ENCODE measurements at places on chromosomes 7 and 10.

DNA sequence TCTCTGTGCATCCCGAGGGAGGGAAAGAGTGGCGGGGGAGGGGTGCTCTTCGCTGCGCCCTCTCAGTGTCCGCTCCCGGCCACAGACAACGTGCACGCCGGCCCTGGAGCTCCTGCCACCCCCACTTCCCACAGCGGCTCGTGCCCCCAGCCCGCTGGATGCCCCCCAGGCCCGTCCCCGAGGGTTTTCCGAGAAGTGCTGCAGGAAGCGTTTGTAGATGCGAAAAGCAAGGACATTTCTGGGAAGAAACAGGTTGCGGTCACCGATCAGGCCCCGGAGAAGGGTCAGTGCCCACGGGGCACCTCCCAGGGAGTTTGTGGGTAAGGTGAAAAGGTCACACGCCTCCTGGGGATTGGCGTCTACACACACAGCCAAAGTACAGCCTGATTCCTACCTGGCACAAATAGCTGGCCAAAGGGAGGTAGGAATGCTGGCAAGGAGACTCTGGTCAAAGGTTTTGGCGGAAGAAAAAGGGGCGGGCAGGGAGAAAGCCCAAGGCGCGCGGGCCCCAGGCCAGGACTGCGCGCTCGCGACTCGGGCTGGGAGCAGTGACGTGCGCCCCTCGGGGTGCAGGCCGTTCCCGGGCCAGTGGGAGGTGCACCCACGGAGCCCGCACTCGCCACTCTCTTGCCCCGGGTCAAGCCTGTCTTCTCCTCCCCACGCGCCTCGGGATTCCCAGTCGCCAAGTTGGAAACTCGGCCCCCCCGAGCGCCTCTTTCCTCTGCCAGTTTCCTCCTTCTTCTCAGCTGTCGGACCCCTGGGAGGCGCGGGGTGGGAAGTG lies 1.5 kb upstream of the NRP1 start:
- no peak for DNase-seq

DNA sequence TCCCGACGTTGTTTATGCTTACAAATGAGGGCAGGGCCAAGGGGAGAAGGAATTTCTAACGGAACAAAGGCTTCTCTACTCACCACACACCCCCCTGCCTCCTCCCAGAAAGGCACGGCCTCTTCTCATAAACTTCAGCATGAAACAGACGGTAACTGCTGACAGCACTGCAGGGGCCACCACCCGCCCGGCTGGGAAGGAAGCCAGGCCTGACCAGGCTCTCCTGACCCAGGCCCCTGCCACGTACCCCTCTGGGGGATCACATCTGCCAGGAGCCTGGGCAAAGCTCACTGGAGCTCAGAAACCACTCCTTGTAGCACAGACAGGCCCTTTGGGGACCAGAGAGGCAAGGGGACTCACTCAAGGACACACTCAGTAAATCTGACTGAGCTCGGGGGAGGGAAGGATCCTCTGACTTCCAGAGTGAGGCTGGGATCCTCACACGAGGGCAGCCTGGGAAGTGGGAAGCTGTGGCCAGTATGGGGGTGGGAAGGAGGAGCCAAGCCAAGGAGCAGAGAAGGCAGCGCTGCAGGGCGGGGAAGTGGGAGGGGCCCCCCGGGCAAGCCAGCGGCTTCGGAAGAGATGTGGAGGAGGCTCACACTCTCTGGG lies 46.1 kb downstream of the ZCCHC24 start:
- DNase-seq: no peak

DNA sequence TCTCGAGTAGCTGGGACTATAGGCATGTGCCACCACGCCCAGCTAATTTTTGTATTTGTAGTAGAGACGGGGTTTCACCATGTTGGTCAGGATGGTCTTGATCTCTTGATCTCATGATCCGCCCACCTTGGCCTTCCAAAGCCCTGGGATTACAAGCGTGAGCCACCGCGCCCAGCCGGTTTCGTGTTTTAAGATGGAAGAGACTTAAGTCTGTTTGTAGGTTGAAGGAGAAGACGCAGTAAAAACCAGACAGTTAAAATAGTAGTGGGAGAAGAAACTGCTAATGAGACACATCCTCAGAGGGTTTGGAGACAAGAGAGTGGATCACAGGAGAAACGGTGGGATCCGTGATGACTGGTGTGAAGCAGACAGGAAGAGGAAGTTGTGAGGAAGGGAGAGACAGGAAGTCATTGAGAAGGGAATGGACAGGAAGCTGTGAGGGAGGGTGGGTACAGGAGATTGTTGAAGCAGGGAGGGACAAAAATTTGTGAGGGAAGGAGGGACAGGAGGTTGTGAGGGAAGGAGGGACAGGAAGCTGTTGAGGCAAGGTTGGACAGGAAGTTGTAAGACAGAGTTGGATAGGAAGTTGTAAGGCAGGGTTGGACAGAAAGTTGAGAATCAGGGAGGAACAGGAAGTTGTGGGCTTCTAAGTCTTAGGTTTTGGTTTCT lies 115.5 kb downstream of the WDFY4 start:
- no peak for DNase-seq

DNA sequence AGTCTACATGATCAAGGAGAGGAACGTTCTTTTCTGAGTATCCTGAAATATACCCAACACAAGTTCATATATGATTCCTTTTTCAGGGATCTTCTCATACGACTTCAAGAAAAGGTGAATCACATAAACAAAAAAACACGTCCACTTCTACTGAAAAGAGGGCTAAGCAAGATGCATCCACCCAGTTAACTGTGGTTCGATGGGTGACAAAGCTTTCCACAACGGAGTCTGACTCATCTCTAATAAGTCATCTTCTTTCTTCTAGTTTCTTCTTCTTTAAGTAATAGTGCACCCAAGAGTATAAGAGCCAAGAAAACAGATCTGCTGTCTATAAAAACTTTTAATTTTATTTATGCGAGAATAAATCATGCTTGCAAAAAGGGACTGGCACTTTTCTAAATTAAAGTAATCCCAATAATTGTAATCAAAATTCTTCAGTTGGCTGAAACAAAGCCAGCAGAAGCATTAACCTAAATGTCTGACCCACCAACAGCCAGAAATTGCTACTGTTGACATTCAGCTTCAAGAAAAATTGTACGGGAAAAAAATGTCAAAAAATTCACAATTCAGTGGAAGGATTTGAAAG lies 146.9 kb upstream of the ANK3 start:
- DNase-seq: no peak

DNA sequence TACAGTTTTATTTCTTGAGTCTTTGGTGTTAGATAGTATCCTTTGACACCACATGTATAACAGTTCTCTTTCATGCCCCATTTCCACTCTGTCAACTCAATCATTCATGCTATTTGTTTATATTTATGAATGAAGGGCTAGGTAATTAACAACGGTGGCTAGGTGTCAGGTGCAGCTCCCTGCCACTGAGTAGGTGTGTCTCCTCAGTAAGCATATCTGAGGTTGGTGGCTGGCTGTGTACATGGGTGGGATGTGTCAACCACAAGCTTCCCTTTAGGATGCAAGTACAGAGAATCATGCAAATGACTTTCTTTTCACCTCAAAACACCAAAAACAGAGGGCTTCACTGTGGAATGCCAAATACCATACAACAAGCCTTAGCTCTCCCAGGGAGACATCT lies 83.4 kb downstream of the ZNF365 start:
- DNase-seq: no peak

DNA sequence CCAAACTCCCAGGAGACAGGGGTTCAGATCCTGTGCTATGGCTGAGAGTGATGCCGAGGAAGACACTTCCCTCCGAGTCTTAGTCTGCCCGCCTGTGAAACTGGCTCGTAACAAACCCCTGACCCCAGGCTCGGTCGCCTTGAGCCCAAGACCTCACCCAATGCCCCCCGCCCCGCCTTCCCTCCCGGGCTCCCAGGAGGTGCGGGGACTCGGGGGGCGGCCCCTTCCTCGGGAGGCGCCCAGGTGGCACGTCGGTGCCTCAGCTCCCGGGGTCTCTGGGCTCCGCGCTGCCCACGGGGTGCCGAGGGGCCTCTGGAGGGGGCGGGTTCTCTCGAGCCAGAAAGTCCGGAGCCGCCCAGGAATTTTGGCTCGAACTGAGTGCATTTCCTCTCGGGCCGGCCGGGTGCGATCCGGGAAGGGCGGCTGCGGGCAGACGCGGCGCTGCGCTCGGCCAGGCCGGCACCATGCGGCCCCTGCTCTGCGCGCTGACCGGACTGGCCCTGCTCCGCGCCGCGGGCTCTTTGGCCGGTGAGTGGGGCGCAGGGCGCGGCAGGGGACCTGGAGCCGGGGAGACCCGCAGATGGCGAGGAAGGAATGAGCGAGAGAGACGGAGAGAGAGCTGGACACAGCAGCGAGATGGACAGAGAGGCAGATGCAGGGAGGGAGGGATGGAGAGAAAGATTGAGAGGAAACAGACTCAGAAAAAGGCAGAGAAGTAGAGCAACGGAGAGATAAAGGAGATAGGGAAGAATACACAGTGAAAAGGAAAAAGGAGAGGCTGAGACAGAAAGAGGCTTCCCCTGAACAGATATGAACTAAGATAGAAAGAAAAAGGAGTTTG lies at the start of gene PLAC9:
TSS of gene PLAC9 (plus strand) at position 432 of the 841 bp plus-strand sequence. CDS start at position 465, 33 bp downstream.
- no peak for DNase-seq

DNA sequence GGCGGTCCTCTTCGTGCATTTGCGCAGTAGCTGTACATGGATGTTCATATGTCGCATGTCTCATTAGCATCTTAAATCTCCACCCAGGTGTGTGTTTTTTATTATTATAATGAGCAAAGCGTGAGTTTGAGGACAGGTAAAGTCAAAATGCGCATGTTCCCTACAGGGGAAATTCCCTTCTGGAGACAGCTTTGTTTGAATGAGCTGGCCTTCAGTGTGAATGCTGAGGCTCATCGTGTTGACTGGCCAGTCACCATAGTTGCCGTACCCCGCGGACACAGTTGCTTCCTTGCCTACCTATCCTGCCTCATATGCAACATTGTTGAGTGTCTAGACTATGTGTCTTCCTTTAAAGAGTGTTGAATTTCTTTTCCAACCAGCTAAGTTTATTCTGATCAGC lies 13.6 kb downstream of the LYZL1 start:
- DNase-seq: no peak

GRCh38 chr7:115911465-115911864 lies 119.1 kb downstream of the TFEC start:
- no peak for DNase-seq

- DNase-seq: no peak
Observed at GRCh38 chr7:7098280-7098818, 84.0 kb upstream of the C1GALT1 start.

- DNase-seq: no peak
Observed at GRCh38 chr10:79193694-79194382, 125.1 kb downstream of the ZMIZ1 start.

- DNase-seq: no peak
Observed at GRCh38 chr7:138396251-138397070, 63.6 kb upstream of the TRIM24 start.

- no peak for DNase-seq
Observed at GRCh38 chr10:43115881-43116595, 22.2 kb upstream of the CSGALNACT2 start.

DNA sequence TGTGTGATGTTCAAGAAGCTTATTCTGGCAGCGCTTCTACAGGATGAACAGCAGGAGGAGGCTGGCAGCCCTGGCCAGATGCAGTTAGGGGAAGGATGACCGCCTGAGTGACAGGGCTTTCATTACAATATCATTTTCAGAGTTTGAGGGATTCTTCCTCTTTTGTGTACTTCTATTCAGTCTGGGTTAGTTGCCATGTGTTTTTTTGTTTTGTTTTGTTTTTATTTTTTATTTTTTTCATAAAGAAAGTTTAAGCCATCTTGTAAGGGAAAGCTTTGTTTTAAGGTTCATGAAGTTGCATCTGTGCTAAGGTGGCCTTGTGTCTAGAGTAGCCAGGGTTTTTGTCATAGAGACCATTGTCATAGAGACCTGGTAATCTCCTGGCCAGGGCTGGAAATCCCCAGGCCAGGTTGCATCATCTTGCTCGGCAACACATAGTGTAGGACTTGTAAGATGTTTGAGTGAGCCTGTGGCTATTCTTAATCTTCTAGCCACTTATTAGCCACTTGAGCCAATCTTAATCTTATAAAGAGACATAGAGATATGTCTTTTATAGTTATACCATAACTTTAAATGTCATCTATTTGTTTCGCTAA lies 230.5 kb upstream of the TMEM229A start:
- DNase-seq: no peak

- no peak for DNase-seq
Observed at GRCh38 chr10:133160826-133161471, 930 bp downstream of the KNDC1 start.

DNA sequence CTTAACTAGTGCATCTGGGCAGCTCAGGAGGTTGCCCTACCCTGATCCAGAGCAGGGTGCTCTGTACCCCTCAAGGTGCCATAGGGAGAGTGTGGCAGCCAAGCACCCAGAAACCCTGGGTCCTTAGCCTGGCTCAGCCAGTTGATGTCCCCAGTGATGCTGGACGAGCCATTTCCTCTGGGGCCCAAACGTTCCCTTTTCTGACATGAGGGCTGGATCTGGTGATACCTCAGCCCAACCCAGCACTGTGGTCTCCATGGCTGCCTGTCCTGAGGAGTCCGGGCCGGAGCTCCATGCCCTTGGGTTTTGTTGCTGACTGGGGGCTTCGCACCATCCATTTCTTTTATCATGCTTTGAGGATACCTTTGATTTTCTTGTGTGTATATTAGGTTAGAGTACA lies 87.9 kb upstream of the IKZF1 start:
- no peak for DNase-seq

DNA sequence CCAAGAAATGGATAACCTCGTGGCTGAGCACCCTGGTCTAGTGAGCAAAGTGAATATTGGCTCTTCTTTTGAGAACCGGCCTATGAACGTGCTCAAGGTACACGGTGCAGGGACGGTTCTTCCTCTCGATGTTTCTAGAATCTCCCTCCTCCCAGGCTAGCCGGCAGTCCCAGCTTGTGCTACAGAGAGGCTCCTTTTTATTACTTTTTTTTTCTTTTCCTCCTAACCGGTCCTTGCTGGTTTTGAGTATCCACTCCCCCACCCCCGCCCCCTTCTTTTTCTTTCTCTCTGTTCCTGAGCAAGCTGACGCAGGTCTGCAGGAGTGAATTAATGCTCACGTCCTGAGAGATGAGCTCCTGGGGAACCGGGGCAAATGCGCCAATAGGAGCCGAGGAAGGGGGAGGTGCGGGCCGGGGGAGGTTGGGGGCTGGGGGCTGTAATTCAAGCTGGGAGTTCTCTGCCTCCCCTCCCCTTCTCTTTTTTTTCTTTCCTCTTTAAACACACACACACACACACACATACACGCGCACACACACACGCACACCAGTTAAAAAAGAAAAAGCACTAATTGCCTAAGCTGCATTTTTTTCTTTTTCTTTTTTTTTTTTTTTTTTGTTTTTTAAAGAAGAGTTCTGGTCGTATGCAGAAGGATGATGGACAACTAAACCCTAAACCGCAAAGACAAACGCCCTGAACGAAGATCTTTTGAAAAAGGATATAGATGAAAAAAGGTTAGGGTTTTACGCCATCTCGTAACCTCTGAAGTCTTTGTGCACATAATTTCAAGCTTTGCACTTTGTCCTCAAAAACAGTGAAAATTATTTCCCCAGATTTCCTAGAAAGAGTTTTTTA lies 6.6 kb downstream of the CPA2 start:
- no peak for DNase-seq

DNA sequence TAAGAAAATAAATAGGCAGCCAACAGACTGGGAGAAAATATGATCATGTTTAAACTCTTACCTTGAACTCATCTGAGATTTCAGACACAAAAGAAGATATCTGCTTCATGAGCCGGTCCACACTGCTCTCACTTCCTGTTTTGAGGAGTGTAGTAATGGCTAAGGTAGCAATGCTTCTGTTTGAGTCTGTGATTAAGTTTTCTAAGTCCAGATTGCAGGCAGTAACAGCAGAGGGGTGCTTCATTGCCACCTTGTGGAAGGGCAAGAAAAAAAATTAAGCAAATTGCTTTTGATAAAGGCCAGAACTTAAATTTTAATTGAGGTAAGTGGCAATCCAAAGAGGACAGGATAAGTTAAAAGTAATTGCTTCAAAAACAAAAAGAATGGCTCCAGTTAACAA lies 69.1 kb downstream of the MEST start:
- peak; percentile 7 for DNase-seq

Measured in NCI-H2029 treated with DMSO at 0.1 percent for 48 hours (cell line).